ENCODE measurements at places on chromosomes 7 and 10. TPM values are rescaled to one million over a fixed set of nuclear protein-coding genes. Genes with fewer than 3 reads are reported as not detected.

GRCh38 chr10:100229819-100230422, 525 bp upstream of the CHUK start:
- no peak for DNase-seq

DNA sequence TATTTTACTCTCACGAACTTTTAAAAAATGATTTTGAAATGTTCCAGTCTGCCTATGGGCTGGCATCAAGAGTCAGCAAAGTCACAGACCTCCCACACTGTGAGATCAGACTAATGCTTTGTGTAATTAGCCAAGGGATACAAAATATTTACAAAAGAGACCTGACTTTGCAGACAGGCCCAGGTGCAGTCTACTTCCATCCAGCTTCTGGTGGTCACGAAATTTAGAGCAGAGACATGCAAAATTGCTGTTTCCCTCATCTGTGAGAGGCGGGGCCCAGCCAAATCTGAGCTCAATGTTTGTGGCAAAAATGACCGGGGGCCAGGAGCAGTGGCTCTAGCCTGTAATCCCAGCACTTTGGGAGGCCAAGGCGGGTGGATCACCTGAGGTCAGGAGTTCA, 82.5 kb upstream of the PITRM1 start:
- DNase-seq, result no peak

DNA sequence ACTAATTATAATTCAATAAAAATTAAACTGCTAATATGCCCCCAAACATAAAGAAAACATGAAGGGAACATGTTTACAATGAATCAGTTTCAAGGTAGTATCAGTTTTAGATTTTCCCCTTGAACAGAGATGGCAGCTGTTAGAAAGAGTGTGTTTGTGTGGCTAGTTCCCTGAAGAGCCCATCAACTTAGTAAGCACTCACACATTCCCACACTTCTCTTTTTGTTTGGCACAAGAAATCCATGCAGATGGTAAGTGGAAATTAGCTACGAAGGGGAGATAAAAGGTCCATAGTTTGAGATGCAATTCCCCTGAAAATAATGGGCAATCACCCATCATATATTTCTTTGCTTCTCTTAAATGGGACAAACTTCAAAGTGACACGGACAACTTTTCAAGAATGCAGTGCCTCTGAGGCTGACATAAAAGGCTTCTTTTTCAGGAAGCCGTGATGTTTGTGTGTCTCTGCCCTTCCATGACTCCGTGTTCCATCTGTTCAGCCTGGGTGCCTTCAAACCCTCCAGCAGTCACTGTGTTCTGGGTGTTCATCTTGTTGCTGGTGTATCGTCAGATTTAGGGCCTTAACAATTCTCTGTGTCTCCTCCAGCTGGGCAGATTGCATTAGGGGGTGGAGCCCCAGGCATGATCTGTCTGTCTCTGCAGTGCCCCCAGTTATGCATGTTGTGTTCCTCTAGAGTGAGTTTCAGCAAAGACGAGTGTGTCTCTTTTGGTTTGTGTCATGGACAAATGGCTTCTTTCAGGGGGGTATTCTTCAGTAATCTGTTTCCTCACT, 259.5 kb upstream of the NPY start:
- DNase-seq, result no peak

DNA sequence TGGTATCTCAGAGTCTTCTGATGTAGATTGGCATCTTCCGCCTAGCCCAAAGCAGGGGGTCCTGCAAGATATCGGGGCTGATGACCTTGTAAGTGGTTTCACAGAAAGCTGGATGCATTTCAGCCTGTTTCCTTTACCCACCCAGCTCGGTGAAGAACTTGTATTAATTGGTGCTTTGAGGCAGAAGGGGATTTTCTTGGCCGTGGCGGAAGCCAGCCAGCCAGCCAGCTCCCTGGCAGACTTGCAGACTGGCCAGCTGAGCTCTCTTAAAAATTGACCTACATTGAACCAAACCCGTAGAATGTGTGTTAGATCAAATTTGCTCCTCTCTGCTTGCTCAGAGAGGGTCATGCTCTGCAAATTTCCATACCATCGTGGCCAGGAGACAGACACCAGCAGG, 218.4 kb downstream of the ADAM12 start:
- no peak for DNase-seq

- no peak for DNase-seq
These were observed 25.0 kb upstream of the PODXL start for GRCh38 chr7:131581241-131582051.

DNA sequence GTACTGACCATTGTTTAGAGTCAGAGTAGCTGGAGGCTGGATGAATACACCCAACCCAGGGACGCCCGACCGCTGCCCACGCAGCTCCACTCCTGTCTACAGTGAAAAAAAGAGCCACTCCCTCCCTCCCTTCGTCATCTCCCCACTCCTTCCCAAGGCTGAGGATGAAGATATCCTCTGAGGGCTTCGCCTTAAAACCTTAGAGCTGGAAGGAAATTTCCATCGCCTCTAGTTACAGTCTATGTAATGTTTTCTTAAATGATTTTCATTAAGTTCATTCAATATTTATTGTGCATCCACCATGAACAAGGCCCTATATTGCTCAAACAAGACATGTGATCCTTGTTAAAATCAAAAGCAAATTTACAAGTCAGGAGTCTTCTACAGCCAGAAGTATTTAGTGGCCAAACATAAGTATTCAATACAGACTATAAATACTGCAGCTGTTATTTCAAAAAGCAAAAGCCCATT, 11.3 kb upstream of the SLIT1 start:
- no peak for DNase-seq

DNA sequence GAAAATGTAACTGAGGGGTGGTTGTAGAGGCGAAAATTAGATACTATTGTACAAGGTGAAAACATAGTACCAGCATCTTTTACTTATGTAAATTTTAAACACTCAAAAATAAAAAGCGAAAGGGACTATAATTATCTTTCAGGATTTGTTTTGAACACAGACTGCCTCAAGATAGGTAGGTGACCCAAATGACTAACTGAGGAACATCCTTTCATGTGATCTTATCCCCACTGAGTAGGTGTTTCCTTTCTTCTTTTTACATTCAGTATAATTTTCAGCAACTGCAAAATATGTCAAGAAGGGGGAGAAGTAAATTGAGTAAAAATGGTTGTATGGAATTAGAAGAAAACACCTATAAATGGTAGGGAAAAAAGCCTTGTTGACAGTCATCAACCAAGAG, 236.7 kb downstream of the PHF14 start:
- DNase-seq, result no peak

DNA sequence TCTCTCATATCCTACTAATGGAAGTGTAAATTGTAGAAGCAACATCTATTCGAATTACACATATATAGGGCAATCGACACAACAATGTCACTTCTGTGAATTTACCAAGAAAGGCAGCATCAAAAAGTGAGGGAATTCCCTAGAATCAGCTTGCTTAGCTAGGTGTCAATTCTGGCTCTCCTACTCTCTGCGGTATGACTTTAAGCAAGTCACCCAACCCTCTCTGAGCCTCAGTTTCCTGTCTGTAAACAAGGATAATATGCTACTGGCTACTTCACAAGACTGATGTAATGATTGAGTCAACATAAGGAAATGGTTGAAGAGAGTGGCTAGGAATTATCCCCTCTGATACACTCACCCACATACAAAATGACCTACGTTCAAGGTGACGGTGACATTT, 19.4 kb downstream of the CCDC6 start:
- no peak for DNase-seq

DNA sequence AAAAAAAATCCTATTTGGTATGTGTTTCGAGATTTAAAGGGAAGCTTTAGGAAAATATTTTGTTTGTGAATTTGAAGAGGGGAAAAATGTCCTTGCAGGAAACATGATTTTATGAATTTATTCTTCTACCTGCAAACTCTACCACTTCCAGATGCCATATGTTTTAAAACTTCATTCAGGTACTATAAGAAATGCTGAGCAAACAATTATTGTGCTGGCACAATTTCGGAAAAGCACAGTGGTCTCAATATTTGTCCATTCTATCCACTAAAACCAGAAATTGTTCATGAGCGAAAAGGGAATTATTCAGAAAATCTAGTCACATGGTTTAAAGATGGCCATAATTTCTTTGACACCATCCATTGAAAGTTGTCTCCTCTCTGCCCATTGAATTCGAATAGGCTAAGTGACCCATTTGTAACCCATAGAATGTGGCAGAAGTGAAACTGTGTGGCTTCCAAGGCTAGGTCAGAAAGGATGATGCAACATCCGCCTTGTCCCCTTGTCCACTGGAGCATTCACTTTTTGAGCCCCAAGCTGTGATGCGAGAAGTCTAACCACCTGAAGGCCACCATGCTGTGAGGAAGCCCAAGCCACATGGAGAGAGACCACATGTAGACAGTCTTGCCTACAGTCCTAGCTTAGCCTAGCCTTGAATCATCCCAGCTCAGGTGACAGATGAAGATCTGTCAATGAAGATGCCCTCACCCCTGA, 189.8 kb upstream of the PRKCQ start:
- DNase-seq, result no peak

DNA sequence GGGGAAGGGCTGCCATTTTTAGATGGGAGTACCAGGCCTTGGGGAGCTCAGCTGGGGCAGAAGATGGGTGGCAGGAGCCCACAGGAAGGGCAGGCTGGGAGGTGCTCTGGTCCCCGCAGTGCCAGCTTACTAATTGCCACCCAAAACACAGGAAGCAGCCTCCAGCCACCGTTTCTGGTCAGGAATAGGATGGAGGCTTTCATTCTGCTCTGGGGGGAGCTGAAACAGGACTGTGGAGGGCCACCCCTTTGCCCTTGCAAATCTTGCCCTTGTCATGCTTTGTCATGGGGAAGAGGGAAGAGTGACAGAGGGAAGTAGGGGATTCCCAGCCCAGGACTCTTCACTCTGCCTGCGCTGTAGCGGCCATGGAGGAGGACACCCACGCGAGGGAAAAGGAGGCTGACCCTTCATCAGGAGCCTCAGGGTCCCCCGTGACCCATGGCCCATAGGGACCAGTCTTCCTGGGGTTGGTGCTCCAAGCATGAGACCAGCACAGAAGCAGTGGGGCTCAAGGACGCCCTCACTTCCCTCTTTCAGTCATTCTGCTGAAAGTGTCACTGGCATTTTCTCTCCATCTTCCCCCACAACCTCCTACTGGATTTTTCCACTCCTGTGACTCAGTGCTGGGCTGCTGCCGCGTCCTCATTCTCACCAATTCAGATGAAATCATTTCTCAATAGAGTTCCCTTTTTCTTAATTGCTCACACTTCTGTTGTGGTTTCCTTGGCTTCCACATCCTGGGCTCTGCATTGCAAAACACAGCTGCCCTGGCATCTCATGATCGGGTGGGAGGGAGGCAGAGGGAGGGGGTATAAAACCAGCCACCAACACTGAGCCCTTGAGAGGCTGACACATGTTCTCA, 61.9 kb downstream of the MKI67 start:
- peak; percentile 81 for DNase-seq

- no peak for DNase-seq
These were observed 123.5 kb downstream of the GLCCI1 start for GRCh38 chr7:8092140-8092539.

DNA sequence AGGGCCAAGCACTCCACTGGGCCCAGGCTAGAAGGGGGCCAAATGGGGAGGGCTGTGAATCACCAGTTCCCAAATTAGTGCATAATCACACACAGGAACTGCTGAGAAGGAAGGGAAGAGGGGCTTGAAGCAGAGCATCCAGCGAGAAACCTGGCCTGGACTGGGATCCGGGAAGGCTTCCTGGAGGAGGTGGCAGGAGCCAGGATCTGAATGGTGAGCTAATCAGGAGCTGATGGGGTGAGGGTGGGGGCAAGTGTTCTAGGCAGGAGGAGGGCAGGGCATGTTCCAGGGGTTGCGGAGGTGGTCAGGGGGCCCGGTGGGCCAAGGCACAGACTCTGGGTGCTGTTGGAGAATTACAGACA, 12.6 kb downstream of the PWWP2B start:
- no peak for DNase-seq

DNA sequence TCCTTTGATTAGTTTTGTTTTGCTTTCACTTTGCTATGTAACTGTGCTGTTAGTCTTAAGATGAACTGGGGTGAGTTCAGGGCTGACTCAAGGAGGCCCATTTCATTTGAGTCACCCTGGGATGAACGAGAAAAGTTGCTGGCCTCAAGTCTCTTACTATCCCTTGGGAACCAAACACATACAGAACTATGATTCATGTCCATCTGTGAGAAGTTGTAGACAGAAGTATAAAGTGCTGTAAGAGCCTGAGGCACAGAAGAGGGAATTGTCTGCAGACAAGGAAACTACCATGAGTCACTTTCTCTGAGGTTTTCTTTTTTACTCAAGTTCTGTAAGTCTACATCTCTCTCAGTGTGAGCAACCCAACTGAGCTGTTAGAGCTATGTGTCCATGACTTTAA, 179.8 kb upstream of the CSTF2T start:
- DNase-seq, result no peak

DNA sequence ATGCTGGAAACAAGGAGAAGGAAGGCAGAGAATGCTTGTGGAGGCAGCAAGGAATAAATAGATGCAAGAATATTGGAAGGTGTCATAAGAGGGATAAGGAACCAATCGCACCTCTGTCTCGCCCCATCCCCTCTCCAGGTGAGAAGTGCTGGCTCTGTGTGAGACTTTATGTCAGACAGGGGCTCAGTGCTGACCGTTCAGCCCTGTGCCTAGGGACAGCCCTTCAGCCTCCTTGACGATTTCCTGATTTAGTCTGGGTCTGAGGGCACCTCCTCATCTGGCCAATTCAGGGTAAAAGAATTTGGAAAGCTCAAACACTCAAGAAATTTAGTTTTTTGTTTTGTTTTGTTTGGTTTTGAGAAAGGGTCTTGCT, 54.9 kb downstream of the FAM241B start:
- DNase-seq, result no peak

The FAM131B gene
- total RNA-seq, result 2.2 TPM

The MSRB2 gene
- 7.8 TPM for total RNA-seq

The PON3 gene
- not detected for total RNA-seq

The GPR15LG gene
- total RNA-seq, result not detected

The AKR1C8 gene
- not detected for total RNA-seq

The TAS2R40 gene
- total RNA-seq, result not detected

The TRIM50 gene
- not detected for total RNA-seq

The GRID1 gene
- not detected for total RNA-seq

The CCL24 gene
- not detected for total RNA-seq

The NPFFR1 gene
- not detected for total RNA-seq

The NUPR2 gene
- total RNA-seq, result not detected

The LIPF gene
- not detected for total RNA-seq

The PLEKHA8 gene
- total RNA-seq, result 11.5 TPM

The GNGT1 gene
- not detected for total RNA-seq

The C10orf90 gene
- total RNA-seq, result not detected

All from activated CD8-positive, alpha-beta T cell treated with anti-CD3 and anti-CD28 coated beads, Interleukin-2, amount 10 ng/mL, durations not matched to agents 7 days and 5 days (primary cell).